HEK293T (cell line): ENCODE measurements at places on chromosomes 7 and 10.
A peak's percentile ranks its signal among the peaks of the same experiment; 100 is the strongest.

DNA sequence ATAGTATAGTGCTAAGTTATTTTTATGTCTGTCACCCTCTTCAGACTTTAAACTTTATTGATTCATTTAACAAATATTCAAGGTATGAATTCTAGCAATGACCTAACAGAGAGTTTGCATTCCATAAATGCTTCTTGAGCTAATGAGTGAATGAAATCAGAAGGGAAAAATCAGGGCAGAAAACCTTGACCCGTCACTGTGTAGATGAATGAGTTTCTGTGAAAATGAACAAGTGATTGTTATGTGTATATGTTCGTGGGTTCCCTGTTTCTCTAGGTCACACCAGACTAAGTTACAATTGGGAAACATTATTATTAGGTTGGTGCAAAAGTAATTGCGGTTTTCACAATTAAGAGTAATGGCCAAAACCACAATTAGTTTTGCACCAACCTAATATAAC lies 30.1 kb downstream of the APBB1IP start:
- DNase-seq, result no peak

DNA sequence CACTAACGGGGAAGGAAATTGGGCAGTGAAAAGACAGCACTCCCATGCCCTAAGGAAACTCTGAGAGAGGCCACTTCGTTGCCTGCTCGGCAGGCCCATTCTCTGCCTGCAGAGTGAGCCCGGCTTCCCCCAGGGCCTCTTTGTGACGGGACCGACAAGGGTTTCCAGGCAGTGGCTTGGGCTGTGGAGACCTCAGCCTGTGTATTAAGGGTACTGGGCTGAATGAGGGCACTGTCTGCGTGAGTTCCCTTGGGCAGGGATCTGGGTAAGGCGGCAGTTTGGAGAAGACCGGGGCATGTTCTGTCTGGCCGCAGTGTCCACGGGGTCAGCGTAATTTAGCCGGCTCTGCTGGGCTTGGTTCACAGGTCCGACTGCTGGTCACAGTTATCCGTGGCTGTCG lies 237.2 kb downstream of the MGMT start:
- no peak for DNase-seq

GRCh38 chr7:21642422-21642821 lies 99.6 kb downstream of the DNAH11 start:
- peak; percentile 40 for DNase-seq

- no peak for DNase-seq
These were observed 12.0 kb upstream of the RHOBTB1 start for GRCh38 chr10:60955957-60956425.

DNA sequence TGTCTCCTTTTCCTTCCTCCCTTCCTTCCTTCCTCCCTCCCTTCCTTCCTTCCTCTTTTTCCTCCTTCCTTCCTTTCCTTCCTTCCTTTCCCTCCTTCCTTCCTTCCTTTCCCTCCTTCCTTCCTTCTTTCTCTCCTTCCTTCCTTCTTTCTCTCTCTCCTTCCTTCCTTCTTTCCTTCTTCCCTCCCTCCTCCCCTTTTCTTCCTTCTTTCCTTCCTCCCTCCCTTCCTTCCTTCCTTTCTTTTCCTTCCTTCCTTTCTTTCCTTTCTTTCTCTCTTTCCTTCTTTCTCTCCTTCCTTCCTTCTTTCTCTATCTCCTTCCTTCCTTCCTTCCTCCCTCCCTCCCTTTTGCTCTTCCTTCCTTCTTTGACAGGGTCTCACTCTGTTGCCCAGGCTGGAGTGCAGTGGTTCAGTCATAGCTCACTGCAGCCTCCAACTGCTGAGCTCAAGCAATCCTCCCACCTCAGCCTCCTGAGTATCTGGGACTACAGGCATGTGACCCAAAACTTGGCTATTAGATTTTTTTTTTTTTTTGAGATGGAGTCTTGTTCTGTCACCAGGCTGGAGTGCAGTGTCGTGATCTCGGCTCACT lies 15.9 kb upstream of the CYTH3 start:
- DNase-seq, result no peak

- DNase-seq, result no peak
These were observed 48.0 kb downstream of the SEC23IP start for GRCh38 chr10:119940487-119940886.

DNA sequence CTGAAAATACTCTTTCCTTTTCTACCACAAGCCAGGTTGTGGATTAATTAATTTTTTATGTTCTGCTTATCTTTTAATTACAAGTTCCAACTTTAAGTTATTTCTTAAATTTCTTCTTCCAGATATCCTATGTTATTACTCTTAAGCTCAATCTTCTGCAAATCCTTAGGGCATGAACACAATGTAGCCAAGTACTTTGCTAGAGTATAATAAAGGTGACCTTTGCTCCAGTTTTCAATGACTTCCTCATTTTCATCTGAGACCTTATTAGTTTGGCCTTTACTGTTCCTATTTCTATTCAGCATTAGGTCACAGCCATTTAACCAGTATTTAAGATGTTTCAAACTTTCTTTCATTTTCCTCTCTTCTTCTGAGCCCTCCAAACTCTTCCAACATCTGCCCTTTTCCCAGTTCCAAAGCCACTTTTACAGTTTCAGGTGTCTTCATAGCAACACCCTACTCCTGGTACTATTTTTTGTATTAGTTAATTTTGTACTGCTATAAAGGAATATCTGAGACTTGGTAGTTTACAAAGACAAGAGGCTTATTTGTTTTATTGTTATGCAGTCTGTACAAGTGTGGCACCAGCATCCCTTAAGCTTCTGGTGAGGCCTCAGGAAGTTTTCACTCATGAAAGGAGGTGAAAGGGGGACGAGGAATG lies 886.2 kb upstream of the GHITM start:
- no peak for DNase-seq
